Motor neuron (in vitro differentiated cells): ENCODE measurements at places on chromosomes 12 and 14. TPM values are rescaled to one million over a fixed set of nuclear protein-coding genes. Genes with fewer than 3 reads are reported as not detected.

Gene TCL1A
- 1.1 and 1.5 TPM in 2 replicates for total RNA-seq

Gene NKX2-1
- total RNA-seq = not detected in 2 replicates

Gene MMP17
- total RNA-seq = 8.7 and 16.5 TPM in 2 replicates

Gene GDF3
- total RNA-seq = 0.21 and 0.45 TPM in 2 replicates

Gene ADAM21
- total RNA-seq = 0.31 and 0.55 TPM in 2 replicates

Gene JAG2
- 6.9 and 11.4 TPM in 2 replicates for total RNA-seq

Gene ANO6
- total RNA-seq = 15.5 and 17.0 TPM in 2 replicates

Gene TMEM52B
- total RNA-seq = not detected in 2 replicates

Gene DHRS2
- total RNA-seq = 13.1 and 15.0 TPM in 2 replicates

Gene OTOGL
- 0.69 and 0.76 TPM in 2 replicates for total RNA-seq

Gene CMKLR1
- total RNA-seq = 7.8 and 8.5 TPM in 2 replicates

Gene MOK
- 31.4 and 32.8 TPM in 2 replicates for total RNA-seq

Gene OAS2
- total RNA-seq = 0.71 and 1.1 TPM in 2 replicates

Gene NFKBIA
- total RNA-seq = 108 and 116 TPM in 2 replicates

Gene CFAP54
- total RNA-seq = 0.97 and 1.0 TPM in 2 replicates

Gene REM2
- 0.75 and 0.92 TPM in 2 replicates for total RNA-seq
